SJSA1 (cell line): ENCODE measurements at places on chromosomes 16 and 17. TPM values are rescaled to one million over a fixed set of nuclear protein-coding genes. Genes with fewer than 3 reads are reported as not detected.

DNA sequence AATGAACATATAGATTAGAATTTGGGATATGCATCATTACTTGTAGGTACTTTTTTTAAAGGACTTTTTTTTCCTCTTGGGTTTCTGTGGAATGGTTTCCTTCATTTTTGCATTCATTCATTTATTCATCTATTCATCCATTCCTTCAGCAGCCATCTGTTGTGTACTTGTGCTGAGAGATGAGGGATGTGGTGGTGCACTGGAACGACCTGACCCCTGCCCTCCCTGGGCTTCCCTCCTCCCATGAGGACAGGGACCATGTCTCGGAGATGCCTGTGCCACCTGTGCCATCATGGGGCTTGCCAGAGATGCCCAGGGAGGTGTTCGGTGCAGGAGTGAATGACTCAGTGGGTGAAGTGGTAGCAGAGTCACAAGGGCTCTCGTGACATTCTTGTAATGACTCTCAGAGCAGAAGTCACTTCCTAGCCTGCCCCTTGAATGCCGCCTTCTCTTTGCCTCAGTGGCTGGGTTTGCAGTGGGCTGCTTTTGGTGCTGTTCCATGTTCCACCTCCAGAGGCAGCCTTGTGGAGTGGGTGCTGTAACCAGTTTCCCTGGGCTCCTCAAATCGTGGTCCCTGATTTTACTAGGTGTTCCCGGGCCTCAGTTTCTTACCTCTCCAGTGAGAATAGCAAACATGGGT lies 43.9 kb downstream of the CLEC16A start:
- DNase-seq: no peak

GRCh38 chr17:61812747-61813146 lies 50.6 kb downstream of the BRIP1 start:
- DNase-seq: no peak

Gene PRDM7
- total RNA-seq: not detected in 2 replicates

DNA sequence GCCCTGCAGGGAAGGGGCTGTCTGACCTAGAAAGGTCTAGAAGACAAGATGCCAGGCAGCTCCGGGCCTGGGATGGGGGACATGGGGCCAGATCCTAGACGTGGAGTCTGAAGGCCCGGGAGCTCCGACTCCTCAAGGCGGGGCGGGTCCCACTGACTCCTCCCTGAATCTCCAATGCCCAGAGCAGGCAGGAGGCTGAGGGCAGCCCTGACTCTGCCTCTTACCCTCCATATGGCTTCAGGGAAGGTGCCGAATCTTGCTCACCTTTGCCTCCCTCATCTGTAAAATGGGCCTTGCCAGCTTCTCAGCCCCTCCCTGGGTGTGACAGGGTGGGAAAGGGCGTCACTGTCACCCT lies 14.8 kb downstream of the VASN start:
- no peak for DNase-seq

DNA sequence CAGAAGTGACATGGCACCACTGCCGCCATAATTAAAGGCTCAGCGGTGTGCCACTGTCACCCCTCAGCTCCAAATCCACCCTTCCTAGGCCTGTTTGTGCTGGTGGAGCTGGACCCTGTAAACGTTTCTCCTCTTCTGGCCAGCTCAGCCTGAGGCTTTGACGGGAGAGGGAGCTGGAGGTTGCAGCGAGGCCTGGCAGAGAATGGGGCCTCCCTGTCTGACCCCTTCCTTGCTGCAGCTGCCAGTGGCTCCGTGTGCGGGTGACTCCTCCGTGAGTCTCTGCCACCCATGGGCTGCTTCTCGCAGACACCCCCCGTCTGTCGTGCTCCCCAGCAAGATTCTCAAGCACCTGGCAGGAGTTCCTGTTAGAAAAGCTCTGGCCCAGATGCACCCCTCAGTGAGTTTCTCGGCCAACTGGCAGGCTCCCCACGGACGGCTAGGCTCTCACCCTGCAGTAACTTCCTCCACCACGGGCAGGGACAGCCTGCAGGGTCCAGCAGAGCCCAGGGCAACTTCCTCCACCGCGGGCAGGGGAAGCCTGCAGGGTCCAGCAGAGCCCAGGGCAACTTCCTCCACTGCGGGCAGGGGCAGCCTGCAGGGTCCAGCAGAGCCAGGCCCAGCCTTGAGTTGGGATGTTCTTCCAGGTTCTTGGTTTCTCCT lies 4.7 kb upstream of the CHMP6 start:
- DNase-seq: no peak

GRCh38 chr17:80017226-80018010 lies 18.3 kb downstream of the TBC1D16 start:
- no peak for DNase-seq

DNA sequence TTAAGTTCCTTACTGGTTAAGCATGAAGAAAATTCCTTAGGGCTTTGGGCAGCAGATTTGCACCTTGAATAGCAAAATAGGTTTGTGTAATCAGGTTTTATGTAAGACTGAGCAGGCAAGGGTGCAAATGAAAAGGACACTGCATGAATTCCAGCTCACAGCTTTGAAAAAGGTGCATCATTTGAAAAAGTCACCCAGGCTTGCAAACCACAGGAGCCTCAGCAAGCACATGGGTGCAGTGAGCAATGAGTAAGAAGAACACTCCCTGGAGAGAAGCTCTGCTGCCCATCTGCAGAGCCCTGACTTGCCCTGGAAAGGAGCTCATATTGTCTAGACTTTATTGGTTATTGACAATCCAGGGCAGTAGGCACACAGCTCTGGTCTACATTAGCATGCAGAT lies 165.6 kb upstream of the KCNJ16 start:
- no peak for DNase-seq

GRCh38 chr16:21088646-21089538 lies 61.8 kb downstream of the DNAH3 start:
- no peak for DNase-seq

DNA sequence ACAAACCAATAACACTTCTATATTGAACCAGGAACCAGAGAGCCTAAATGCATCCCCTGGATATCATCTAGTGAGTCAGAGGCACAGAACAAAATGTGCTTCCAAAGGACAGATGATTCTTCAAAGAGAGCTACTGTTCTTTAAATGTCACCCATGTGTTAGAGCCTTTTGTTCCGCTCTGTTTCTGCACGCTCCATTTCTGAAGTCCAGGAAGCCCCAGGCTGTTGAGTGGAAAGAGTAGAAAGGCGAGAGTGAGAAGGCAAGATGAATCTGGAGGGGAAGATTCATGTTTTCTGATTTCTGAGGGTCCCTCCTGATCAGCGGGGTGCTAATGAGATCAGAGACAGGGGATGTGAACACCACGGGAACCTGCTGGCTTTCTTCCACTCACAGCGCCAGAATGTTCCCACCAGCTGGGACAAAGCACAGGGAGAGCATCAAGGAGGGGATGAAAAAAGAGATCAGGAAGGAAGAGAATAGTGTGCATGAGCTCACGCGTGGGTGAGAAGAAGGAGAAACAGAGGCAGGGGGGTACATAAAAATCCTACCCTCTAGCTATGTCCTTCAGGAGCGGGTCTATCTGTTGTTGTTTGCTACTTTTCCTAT lies 559.9 kb upstream of the HSBP1 start:
- DNase-seq: no peak

Gene CTRB2
- not detected in 2 replicates for total RNA-seq

Gene PRSS33
- total RNA-seq: not detected in 2 replicates

DNA sequence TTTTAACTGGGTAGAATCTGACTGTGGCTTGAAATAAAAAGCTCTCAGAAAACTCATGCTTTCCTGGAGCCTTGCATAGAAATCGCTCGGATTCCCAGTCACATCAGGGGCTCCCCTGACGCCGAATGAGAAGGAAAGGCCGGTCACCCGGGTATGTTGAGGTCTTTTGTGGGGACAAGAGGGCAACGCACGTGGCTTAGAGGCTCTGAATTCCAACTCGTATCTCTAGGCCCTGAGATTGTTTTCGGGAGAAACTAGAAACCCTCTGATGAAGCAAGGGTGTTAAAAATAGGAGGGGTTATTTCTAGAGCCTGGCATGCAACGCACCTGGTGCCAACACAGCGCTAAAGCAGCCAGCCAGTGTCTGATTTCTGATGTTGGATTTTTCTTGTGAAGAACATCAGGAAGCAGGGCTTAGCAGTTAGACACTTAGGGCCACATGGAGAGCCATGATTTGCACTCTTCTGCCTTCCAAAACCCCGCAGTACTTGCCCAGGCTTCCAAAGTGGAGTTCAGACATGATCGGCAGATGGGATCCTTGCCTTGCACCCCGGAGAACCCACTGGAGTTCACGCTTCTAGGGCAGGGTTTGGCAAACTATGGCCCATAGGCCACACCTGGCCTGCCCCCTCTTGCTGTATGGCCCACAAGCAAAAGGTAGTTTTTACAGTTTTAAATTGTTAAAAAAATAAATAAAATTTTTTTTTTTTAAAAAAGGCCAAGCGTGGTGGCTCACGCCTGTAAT lies 12.6 kb downstream of the CACNG1 start:
- DNase-seq: peak; percentile 38
